ENCODE measurements at places on chromosomes 6 and 20.

DNA sequence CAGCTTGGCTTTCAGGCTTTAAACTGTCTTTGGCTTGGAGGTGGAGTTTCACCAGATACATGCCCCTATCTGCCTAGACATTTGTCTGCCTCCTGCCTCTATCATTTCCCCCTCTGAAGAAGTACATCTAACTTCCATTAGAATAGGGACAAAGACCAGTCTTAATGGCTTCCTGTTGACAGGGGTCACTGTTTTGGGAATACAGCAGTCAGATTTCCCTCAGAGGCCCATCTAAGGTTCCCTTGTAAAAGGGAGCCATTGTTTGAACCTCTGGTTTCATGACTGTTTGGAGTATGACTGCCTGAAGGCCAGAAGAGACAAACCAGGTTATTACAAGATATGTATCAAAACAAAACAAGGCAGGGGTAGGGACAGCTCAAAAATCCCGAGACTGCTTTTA is 665.7 kb upstream of the GJE1 start:
- DNase-seq = no peak

DNA sequence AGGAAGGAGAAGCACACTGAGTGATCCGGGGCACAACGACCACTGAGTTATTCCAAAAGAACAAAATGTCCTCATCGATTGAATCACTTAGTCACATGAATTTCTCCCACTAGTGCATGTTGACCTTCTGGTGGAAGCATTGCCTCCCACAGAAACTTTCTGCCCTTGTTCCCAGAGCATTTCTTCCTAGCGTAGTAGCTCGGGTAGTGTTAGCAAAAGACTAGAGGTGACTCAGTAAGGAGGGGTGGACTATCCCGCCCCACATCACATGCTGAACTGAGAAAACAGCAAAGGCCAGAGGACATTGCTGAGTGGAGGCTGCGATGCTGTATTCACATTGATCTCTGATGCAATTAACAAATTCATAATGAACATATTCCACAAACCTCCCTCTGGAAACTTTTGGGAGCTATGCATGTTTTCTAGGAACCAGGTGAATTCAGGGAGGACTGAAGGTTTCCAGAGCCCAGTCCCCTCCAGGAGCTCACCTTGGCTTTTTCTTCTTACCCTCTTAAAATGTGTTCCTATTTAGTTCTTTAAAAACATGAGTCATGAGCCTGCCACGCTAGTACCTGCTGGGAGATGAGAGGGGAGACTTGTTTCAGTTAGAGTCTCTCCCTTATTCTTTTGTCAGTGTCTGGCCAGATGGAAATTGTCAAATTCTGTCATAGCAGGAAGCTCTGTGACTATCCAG is 507.9 kb downstream of the CDH26 start:
- no peak for DNase-seq

DNA sequence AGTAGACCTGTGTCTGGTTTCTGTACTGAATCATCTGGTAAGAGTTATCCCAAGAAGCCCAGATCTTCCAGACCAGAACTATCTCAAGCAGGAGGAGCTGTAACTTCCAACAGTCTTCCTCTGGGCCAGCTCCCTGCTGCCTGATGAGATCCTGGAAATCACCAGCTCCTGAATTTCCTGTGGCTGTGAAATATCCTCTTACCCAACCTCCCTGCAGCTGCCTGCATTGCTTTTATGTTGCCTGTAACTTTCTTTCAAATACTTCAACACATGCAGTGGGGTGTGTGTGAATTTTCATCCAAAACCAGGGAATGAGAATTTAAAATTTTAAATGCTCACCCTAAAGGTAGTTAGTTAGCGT is 160.5 kb upstream of the LAMP5 start:
- no peak for DNase-seq

DNA sequence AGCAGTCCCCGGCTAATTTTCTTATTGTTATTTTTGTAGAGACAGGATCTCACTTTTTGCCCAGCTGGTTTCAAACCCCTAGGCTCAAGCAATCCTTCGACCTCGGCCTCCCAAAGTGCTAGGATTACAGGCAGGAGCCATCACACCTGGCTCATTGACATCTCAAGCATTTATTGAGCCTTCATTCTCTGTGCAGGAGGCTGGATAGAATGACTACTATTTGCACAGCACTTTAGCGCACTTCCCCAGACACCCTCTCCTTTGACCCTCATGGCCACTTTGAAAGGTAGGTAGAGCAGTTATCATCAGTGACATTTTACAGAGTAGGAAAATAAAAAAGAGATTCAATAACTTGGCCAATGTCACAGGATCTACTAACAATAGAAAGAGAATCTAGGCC is 124.0 kb upstream of the STXBP5 start:
- DNase-seq = no peak

- no peak for DNase-seq
Measured at GRCh38 chr6:51526922-51527321, 560.5 kb downstream of the PKHD1 start.

- no peak for DNase-seq
Measured at GRCh38 chr6:97665446-97665845, 382.4 kb upstream of the MMS22L start.

- no peak for DNase-seq
Measured at GRCh38 chr6:70080443-70081070, 214.2 kb downstream of the COL19A1 start.

DNA sequence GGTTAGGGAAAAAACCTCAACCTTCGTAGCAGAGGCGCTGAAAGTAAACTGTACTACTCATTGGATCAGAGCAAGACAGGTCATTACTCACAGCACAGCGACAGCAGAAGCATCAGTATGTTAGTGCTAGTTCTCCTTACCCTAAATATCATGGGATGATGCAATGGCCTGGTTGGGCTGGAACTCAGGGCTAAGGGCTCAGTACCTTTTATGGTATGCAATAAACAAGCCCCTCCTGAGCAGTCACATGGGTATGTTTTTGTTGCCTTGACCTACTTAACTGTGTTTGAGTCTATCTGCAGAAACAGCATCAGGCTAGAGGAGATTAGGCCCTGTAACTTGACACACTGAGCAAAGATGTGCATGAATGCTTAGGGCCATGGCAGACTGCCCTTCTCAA is 369.4 kb upstream of the IMPG1 start:
- DNase-seq = no peak

DNA sequence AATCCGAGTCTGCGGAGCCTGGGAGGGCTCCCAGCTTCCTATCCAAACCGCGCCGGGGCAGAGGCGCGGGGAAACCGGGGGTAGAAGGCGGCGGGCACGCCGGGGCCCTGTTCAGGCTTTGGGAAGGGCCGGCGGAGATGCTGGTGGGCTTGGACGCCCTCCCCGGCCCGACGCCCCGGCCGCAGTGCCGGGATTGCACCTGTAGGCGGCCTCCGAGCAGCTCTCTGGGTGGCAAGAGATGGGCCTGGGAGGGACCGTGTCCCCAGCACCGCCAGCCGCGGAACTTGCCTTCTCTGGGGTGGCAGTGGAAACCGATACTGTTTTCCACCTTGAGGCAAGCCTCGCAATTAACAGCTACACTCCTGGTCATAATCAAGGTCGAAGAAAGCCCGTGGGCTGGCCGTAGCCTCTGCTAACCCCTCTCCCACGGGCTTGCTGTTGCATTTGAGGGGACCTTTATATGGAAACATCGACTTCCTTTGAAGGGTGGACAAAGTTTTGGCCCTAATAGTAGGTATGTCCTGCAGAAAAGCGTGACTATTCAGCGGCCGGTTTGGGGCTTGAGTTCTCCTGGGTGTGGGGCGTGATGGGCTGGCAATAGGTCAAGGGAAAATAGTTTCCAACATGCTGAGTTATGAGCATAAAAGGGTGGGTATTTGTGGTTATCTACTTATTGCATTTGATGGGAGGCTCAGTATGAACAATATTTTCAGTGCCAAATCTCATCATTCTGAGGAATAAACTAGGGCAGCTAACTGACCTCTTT is 1.1 kb upstream of the JAG1 start:
- no peak for DNase-seq

DNA sequence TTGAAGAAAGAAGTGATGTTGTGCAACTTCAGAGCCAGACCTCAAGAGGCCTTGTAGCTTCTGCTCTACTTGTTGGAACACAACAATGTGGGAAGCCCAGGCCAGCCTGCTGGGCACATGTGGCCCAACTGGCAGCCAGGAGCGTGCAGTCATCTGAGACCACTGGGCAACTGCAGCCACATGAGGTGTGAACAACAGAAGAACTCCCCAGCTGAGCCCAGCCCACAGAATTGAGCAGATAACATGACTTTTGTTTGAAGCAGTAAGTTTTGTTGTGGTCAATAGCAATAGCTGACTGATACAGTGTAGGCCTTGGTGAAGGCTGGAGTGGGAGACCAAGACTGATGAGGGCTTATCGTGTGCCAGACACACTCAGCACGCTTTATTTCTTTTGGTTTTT is 8.6 kb upstream of the ADAM33 start:
- DNase-seq = no peak

- DNase-seq = no peak
Measured at GRCh38 chr6:93417421-93418013, 1.8 kb downstream of the EPHA7 start.

GRCh38 chr20:18431206-18431605 is 35.6 kb downstream of the DZANK1 start:
- DNase-seq = no peak

DNA sequence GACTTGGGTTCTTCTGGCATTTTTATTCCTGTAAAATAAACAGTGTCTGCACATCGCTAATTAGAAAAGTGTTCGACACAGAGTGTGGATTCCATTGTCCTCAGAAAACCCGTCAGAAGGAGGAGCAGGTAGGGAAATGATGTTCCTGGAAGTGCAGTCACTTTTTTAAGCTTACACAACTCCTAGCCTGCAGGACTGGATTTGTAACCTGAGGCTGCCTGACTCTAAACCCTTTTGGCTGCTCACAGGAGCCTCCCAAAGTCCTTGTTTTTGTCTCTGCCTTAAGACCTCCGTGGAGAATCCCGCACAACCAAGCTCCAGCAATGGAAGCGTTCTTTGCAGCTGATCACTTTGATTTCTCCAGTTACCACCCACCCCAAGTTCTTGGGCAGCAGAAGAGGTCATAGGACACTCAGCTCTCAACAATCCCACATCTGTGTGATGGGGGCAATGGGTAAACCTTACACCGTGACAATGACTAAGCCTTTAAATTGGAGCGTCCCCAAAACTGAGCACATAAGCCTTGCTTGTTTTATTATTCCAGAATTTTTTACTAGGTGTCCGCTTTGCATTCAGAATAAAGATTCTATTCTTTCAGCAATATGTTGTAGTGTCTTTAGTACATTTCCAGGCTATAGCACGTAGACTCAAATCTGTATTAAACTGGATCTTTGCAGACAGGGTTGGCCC is 227.9 kb downstream of the TBXT start:
- DNase-seq = no peak

DNA sequence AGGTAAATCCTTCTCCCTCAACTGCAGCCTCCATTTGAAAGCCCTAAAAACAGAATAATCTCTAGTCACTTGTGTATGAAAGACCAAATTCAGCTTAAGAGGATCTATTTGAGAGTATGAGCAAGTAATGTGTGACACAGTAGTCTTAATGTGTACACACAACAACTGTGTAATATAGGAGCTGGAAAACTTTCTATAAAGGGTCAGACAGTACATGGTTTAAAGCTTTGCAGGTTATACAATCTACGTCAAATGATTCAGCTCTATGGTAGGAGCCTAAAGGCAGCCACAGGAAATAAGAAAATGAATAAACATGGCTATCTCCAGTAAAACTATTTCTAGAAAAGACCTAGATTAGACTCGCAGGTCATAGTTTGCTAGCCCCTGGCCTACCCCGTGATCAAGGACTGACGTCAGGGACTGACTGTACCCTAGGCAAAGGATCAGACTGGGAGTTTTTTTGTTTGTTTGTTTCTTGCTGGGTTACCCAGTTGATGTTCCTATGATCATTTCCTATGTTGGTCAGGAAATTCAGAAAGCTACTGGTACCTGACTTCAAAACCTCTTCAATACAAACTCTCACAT is 39.7 kb downstream of the BTBD9 start:
- DNase-seq = no peak

- no peak for DNase-seq
Measured at GRCh38 chr6:50922579-50923525, 104.2 kb downstream of the TFAP2B start.

DNA sequence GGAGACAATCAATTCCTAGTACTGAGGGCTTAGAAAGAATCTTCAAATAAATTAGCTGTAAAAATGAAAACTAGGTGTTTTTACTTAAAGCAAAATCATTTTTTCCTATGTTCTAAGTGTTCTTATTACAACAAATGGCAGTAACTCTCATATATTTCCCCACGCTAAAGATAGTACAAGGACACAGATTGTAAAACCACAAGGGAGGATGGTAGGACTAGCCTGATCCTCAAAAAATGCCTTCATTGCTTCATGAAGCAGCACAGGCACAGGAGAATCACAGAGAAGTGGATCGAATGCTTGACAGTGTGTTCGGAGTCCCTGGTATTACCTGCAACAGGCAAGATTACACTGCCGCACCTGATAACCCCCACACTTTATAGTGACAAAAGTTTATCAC is 58.5 kb downstream of the SAMD3 start:
- DNase-seq = no peak

GRCh38 chr6:159349915-159350314 is 180.7 kb downstream of the FNDC1 start:
- no peak for DNase-seq

- no peak for DNase-seq
Measured at GRCh38 chr20:19110881-19111460, 101.5 kb upstream of the SLC24A3 start.

- DNase-seq = no peak
Measured at GRCh38 chr6:88705601-88706000, 257.8 kb downstream of the RNGTT start.

- no peak for DNase-seq
Measured at GRCh38 chr6:140960566-140960965, 1172.2 kb upstream of the GJE1 start.

DNA sequence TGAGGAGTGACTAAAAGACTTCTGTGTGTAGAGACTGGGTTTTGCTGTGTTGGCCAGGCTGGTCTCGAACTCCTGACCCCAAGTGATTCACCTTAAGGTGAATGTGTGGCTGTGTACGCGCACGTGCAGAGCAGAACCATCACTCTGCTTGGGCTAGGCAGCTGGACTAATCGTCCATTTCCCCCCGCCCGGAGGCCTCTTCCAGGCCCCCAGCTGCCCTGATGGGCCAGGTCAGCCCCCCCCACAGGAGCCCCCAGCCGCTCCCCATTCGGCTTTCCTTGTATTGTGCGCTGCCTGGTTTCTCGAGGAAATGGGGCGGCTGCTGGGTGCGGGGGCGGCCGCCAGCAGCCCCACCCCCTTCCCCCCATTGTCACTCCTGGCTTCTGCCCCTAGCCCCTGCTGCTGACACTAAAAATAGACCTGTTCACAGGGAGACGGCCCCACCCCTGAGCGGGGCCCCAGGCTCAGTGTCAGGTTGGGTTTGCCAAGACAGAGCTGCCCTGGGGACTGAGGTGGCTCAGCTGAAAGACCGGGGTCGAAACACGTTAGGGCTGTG is 24.6 kb upstream of the CSNK2A1 start:
- no peak for DNase-seq

DNA sequence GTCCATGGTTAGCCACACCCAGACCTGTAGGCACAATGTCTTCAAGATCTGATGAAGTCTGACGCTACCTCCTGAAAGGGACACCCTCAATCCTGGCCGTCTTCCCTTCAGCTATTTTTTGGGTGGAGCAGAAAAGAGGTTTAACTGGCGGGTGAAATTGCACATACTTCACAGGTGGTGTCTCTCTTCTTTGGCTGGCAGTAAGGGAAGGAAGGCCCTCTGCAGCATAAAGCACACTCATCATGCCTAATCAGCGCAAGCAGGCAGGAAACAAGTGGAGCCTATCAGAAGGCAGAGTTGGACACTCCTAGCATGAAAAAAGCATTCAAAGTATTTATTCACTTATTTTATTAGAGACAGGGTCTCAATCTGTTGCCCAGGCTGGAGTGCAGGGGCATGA is 32.9 kb downstream of the PNLDC1 start:
- DNase-seq = no peak
